Activated CD4-positive, alpha-beta memory T cell treated with anti-CD3 and anti-CD28 coated beads, Interleukin-2, amount 10 ng/mL, durations not matched to agents 7 days and 5 days (primary cell): ENCODE measurements at places on chromosomes 11 and 22.

GRCh38 chr11:47589977-47590861, 3.7 kb downstream of the FAM180B start:
- DNase-seq = no peak

DNA sequence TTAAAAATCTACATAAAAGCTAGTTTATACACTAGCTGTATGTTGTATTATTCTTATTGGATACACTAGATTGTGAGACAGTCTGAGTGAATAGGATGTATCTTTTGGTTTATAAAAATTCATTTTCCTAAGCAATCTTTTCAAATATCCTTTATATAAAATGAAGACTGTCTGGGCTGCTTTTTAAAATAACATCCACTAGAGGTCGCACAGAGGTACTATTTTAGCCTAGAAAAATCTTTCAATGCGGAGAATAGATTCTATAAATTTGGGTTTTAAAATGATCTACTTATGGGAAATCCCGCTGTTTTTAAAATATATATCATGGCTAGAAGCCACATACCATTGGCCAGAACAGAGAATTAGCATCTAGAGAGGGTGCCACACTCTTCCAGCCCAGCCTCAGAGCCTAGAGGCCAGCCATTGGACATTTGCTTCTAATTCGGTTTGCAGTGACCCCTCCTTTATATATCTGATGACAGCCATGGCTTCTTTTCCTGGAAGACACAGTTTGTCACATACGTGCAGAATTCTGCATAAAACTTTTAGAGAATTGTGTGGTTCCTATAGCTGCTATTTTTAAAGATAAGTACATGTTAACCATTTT, 7.3 kb downstream of the C11orf97 start:
- no peak for DNase-seq

GRCh38 chr11:14380947-14381561, 22.1 kb upstream of the RRAS2 start:
- peak; percentile 52 for DNase-seq

DNA sequence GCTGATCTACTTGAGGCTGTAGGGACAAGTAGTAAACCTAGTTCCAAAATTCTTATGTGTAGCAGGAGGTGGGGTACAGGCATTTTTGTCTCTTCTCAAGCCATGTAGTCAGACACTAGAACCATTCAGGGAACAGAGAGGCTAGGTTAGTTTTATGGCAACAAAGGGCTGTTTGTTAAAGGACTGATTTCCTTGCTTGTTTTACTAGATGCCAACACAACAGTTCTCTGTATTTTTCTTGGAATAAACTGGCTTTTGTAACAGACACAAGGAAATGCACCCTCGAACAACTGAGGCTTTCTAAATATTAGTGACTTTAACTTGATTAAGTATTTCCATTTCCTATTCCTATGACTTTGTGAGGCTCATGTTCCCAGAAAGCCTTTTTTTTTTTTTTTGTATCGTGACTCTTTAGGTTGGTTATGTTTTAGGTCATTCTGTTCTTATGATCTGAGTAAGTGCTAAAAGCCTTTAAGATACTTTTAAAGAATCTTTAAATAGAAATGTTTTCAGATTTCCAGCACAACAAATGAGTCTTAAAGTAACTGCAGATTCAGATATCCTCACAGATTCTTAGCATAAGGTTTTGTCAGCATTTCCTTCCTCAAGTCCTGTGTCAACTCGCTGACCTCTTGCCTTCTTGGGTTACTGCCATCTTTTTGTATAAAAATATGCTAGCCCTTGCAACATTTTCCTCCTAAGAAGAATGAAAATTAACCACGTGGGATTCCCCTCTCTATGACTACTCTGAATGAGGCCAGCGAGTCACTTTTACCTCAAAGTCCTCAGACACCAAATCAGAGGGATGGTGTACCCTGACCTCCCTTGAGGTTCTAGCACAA, 92.5 kb downstream of the CCDC83 start:
- no peak for DNase-seq

GRCh38 chr11:12787847-12788246, 113.6 kb downstream of the TEAD1 start:
- no peak for DNase-seq

- no peak for DNase-seq
These were observed 10.3 kb upstream of the POLA2 start for GRCh38 chr11:65251476-65251875.

GRCh38 chr22:46107753-46108563, 42.4 kb upstream of the PPARA start:
- no peak for DNase-seq

GRCh38 chr11:104094576-104094975, 58.1 kb downstream of the DDI1 start:
- no peak for DNase-seq

DNA sequence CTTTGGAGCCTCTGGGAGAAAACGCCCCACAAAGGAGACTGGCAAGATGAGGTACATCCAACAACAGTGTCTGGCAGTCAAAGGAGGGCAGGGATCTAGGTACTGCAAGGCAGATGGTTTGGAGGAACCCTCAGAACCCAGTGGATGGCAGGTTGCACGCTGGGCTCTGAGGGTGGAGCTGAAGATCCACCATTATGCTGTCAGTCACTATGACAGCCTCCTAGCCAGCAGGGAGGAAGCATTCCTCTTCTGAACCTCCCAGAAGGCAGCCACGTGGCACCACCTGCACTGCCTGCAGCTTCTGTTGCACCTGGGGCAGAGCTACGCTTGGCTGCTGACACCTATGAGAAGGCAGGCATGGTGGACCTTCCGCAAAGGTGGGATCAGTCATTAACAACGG, 40.2 kb downstream of the HTR3A start:
- no peak for DNase-seq

DNA sequence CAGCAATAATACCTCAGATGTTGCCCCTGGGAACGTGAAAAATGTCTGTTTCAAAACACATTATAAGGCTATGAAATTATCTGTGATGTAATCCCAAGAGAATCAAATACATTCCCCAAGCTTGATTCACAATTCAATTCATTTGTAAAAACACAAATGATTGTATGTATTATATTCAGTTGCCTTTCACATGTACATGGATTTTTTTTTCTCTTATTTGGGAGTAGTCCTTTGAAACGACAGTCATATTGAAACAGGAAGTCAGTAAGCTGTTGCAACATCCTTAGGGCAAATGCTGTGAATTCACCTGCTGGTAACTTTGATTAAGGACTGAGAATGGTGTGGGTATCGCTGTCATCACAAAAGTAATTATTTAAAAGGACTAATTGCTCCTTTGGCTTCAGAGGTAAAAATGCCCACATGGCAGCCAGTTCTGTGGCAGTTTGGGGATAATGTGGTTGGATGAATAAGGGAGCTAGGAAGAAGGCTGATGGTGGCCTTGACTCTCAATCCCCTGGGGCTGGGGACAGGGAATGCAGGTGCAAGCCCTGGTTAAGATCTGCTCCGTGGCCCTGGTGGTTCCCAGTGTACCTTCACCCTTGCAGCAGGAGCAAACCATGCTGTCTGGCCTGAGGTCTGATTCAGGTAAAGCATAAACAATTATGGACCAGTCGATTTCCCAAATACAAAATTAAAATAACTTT, 13.2 kb downstream of the EHF start:
- no peak for DNase-seq

GRCh38 chr22:49887064-49887451, 31.2 kb downstream of the ALG12 start:
- no peak for DNase-seq

- no peak for DNase-seq
These were observed 90.8 kb upstream of the CLDN5 start for GRCh38 chr22:19615001-19615461.

GRCh38 chr11:30489511-30489910, 96.6 kb downstream of the MPPED2 start:
- no peak for DNase-seq

DNA sequence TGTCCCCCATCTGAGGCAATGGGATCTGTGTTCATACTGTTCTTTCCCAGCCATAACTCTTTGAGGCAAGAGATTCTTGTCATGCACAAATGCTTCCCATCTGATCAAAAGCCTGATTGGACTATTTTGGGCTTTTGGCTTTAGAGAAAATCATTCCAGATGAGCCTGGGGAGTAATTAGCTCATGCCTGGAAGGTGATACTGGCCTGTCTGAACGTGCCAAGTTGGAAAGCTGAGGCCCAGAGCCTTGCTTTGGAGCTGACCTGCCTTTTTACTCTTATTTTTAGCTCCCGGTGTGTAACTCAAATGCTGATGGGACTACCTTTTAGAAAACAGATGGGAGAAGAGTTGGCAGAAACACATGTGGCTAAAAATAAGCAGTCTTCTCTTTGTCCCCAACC, 105.0 kb downstream of the DBX1 start:
- no peak for DNase-seq

DNA sequence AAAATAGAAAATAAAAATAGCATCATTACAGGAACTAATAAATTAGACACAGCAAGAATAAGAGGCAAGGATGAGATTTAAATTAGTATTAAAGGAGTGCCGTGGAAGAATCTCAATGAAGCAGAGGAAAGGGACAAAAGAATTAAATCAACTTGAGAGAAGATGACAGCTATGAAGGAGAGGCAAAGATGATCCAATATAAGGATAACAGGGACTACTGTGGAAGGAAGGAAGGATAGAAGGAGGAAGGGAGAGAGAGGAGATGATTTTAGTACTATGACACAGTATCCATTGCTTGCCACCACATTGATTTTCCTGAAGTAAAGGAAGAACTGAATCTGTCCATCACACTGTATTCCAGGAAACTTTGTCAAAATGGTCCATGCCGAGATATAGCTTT, 98.0 kb downstream of the EFCAB6 start:
- DNase-seq = no peak

DNA sequence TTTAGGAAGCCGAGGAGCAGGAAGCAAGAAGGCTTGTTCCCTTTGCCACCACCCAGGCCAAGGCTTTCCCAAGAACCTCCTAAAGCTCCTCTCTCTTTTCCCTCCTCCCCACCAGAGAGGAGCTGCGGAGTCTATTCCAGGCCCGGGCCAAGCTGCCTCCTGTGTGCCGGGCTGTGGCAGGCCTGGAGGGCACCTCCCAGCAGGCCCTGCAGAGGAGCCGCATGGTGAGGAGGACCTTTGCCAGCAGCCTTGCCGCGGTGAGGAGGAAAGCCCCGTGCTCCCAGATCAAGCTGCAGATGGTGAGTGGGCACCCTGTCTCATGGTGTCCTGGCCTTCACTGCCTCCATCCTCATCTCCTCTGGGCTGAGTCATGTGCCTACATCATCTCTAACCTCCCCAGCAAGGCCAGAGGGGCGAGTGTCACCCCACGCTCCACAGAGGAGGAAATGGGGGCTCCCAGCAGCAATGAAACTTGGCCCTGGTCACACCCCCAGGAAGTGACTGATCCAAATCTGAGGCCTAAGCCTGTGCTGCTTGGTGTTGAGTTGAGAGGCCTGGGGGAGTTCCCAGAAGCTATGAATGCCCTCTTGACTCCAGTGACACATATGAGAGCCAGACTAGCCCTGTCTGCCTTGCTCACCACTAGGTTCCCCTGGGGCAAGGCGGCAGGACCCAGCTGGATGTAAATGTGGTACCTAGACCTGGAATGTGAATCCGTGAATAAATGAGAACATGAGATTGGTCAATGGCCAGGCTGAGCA, 104.2 kb downstream of the MYO18B start:
- DNase-seq = peak; percentile 25

GRCh38 chr11:75376175-75376574, 23.1 kb upstream of the RPS3 start:
- no peak for DNase-seq

- DNase-seq = no peak
These were observed 26.4 kb downstream of the AMOTL1 start for GRCh38 chr11:94794287-94795168.

DNA sequence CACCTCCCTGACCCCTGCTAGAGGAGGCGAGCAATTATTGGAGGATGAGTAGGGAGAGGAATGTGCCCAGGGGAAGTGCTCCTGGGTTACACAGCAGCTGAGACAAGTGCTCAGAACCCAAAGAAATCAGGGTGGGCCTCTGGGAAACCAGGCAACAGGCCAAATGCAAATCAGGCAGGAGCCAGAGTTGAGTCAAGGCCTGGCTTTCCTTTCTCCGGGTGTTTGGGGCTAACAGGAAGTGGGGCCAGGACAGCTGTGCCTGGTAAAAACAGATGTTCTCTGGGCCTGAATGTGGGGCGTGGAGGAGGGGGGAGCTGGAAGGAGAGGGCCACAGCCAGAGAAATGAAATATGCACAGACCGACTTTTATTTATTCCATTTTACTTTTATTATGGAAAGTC, 22.0 kb downstream of the MFNG start:
- no peak for DNase-seq

GRCh38 chr11:75145972-75146519, 4.9 kb upstream of the SLCO2B1 start:
- no peak for DNase-seq

- no peak for DNase-seq
These were observed 32.9 kb upstream of the RELT start for GRCh38 chr11:73343076-73343873.

GRCh38 chr11:114149689-114150407, 90.3 kb downstream of the ZBTB16 start:
- DNase-seq = no peak

DNA sequence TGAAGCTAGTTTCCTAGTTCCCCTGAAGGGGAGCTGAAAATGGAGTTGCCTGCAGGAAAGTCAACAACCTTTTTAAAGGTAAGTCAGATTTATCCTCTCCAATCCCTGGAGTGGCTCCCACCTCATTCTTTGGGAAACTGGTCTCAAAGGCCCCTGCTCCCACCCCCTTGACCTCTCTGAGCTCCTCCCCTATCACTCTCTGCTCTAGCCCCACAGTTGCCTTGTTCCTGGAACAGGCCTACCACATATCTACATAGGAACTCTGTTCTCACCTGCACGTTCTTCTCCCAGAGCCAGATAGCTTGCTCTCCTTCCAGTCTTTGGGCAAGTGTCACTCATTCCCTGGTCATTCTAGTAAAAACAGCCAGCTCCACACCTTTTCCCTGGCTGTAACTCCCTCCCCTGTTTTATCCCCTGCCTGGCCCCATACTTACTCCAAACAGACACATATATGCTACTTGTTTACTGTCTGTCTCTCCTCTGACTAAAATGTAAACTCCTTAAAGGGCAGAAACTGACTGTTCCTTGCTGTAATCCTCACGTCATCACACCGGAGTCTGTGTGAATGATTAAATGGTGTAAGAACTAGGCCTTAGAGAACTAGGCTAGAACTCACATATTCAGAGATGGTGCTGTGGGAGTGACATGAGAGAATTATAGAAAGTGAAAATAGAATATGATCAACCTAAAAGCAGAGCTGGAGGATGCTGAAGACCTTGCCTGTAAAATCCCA, 53.3 kb downstream of the TCF20 start:
- DNase-seq = peak; percentile 29

GRCh38 chr11:63804259-63804658, 9.0 kb upstream of the SPINDOC start:
- no peak for DNase-seq

GRCh38 chr22:36982136-36982535, 37.1 kb downstream of the TST start:
- no peak for DNase-seq

- no peak for DNase-seq
These were observed 5.8 kb upstream of the NLRP6 start for GRCh38 chr11:272195-272930.
